CD4-positive, alpha-beta T cell (primary cell): ENCODE measurements at places on chromosomes 6 and 20.

- no peak for DNase-seq
These were observed 78.3 kb downstream of the TBX18 start for GRCh38 chr6:84685983-84686584.

DNA sequence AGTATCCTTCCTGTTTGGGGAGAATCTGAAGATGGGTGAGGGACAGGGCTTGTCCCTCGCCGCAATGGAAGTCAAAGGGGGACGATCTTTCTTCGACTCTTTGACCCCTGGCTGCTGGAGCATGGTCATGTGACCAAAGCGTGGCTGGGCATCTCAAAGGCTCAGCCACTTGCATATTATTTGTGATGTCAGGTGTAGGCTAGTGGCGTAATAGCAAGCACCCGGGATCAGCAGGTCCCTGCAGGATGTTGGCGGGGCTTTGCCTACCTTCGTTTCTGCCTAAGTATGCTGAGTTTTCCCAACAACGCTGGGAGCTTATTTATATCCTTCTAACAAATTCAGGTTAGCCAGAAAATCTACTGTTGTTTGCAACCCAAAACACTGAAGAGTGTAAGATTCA, 50.3 kb upstream of the IL20RA start:
- no peak for DNase-seq

DNA sequence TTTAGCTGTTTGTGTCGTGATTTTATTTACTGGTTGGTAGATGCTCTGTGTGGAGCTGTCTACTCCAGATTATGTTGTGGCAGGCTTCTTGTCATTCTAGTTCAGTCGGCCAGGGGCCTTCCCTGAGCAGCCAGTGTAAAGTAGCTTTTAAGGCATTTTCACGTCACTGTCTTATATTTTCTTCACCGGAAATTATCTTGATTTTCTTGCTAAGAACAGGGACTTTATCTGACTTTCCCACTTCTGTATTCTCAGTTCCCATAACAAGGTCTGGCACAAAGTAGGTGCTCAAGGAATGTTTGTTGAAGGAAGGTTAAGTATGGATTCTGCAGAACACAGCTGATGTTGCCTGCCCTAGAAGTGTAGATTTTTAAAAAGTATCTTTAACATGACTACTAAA, 868 bp downstream of the LTV1 start:
- no peak for DNase-seq

DNA sequence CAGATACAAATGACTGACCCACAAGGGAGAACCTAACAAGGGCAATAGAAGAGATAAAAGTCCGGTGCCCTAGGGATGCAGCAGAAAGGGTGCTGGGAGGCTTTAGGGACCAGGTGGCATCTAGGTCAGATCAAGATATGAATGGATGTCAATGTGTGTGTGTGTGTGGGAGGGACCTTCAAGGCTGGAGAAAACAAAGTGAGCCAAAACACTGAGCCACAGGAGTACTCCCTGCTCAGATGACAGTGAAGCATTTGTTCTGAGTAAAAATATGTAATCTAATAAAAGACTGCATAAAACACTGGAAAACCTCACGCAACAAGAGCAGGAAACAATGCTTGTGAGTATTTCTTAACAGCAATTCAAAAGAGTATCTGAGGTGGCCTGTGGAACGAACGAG, 28.2 kb downstream of the ZNF337 start:
- DNase-seq, result no peak

GRCh38 chr6:159176913-159177312, 7.7 kb downstream of the FNDC1 start:
- DNase-seq, result no peak

DNA sequence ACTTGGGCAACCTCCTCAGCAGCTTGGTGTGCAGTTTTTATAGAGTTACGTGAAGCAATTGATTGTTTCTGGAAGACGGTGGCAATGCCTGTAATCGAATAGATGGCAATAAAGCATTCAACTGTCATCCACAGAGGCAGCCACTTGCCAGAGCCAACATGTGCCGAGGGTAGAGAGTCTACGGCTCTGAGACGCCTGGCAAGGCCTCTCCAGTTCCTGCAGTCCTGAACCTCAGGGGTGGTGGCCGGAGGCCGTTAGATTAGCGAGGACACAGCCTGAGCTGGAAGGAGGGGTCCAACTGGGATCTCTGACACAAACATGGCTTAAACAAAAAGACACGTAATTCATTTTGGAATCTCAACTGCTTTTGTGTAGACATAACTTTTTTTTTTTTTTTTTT, 775 bp upstream of the TTLL2 start:
- no peak for DNase-seq

DNA sequence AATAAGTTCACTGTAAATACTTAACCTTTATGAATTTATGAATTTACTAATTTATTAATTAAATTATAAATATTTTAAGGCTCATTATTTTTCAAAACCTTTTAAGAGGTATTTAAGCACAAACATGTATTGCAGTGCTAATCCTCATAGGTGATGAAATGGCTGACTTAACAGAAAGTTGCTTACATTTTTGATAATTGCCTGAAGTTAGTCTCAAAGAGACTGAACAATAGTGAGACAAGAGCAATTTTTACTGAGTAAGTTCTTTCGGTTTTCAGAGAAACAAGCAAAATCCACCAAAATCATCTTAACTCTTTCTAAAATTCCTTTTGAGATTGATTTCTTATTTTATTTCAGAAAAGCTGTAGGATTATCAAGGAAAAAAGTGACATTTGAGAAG, 137.3 kb upstream of the VGLL2 start:
- no peak for DNase-seq

DNA sequence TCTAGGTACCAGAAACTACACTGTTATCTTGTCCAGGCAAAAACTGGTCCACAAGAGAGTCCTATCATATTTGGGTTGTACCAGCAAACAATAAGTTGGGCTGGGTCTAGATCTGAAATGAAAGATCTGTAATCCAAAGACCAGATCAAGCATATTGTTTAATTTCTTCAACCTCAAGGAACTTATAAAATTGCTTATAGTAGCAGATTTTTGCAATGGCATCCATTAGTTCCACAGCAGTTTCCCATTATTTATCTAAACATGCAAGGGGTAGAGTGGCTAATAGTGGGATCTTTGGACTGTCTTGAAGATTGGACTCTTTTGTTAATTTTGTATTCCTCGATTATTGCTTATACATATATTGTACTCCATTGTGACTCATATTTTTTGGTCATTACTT, 40.5 kb upstream of the SNAP25 start:
- no peak for DNase-seq

DNA sequence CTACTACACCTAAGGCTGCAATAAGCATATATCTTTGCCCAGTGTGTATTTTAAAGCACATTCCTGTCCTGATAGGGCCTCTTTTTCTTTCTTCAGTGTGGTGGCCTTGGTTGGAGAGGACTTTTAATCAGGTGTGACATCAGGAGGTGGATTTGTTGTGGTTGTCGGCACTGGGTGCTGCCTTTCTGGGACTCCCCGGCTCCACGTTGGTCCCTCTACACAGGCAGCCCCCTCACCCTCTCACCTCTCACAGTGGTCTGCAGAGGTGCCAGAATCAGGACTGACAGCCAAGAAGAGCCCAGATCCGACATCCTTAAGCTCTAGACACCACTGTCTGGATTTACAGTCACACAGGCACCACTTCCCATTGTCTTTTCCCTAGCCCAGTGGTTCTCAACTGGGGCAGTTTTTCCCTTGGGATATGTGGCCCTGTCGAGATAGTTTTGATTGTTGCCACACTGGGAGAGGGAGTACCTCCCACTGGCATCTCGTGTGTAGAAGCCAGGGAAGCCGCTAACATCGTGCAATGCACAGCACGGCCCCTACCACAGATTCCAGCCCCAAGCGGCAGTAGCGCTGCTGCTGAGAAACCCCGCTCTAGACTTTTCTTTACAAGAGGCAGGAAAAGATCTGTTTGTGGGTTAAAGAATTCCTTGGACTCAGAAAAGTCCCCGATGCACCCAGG, 314.1 kb downstream of the QKI start:
- no peak for DNase-seq

GRCh38 chr6:19327661-19328060, 509.5 kb upstream of the ID4 start:
- DNase-seq, result no peak

DNA sequence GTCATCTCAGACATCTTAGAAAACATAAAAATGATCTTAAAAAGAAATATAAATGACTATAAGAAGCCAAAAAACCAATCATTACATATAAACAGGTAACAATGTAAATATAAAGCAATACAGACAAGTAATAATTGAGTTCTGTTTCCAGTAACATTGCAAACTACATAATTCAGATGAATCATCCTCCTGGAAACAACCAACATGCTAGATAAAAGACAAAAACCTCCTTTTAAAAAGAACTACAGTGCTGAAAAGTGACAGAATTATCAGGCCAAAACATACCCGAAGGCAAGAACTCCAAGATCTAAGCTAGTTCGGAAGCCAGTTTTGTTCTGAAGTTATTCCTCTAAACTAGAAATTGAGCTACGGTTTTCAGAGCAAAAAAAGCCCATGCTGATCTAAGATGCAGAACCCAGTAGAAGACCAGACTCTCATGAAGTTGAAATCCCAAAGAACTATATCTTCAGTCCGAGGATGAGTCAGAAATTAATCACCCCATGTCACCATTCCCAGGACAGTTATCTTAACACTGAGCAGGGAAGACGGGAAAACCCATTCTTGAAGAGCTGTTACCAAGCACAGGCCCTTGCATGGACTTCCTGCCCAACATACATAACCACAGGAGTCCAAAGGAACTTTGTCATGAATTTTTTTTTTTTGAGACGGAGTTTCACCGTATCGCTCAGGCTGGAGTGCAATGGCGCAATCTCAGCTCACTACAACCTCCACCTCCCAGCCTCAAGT, 9.8 kb downstream of the PGM3 start:
- no peak for DNase-seq

- no peak for DNase-seq
These were observed 47.1 kb upstream of the SMLR1 start for GRCh38 chr6:130780122-130780521.

DNA sequence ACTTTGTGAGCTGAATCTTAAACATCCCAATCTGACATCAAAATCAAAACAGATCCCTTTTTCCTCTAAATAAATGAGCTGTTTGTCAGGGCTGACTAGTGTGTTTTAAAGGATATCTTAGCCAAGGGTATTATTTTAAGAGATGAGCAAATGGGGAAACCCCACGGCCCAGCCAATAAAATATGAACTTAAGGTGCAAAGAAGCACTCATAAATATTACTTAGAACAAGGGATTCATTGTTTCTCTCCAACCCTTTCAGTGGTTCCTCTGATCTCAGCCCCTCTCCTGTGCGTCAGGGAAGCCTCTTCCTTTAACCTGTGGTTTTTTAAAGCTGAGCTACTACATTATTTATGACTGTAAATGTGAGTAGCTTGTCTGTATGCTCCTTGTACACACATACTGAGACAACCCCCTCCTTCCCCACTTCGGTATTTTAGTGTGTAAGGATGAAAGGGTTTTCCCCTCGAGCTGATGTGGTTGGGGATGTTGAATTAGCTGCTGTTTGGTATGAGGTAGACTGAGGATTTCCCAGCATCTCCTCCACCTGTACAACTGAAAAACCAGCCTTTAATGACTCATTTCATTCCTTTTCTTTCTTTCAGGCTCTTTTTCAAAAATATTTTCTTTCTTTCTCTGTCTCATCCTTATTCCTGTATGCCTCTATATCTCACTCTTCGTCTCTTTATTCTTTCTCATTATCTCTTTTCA, 6.5 kb downstream of the BMP5 start:
- DNase-seq, result no peak

DNA sequence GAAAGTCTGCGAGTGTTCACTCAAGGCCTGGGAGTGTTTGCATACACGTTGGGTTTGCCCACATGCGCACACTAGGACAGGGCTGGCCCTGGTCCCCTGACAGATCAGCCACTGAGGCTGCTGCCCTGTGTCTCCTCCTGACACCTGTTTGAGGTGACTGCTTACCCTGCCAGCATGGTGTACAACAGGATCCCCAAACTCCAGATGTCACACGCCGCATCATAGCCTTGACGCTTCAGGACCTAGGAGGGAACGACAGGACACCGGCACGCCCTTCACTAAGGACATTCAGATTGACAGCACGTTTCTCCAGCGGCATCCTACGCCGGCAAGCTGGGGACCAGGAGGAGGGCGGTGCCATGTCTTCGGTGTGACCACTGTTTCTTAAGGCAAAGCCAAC, 37.0 kb upstream of the MPC1 start:
- no peak for DNase-seq

- no peak for DNase-seq
These were observed 45.5 kb upstream of the RNF146 start for GRCh38 chr6:127221201-127221600.

DNA sequence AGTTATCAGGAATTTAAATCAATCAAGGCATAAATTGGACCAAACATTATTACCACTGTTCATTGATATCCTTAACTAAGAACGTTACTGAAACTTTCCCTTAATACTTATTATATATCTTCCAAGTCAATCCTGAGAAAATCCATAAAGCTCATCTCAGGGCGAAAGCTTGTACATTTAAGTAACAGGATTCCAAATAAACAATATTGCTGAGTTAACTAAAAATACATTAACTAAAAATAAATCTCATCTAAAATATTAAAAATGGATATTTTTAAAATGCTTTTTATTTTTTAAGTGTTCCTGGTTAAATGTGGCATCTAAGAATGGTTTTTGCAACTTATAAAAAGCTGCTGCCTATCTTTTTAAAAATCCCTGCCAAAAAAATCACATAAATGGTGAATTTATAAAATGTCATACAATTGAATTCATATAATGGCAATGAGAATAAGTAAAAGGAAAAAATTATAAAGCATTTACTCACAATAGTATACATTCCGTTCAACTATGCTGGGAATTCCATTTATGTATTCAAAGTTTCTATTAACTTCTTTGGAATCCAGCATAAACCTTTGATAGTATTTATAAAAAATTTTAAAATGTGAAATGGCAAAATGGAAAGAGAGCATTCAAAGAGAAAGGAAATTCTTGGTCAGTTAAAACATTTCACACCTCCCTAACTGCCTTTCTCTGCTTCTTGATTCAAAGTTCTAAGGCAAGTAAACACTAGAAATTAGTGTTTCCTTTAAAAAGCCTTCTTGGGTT, 20.8 kb upstream of the GMDS start:
- DNase-seq, result no peak

DNA sequence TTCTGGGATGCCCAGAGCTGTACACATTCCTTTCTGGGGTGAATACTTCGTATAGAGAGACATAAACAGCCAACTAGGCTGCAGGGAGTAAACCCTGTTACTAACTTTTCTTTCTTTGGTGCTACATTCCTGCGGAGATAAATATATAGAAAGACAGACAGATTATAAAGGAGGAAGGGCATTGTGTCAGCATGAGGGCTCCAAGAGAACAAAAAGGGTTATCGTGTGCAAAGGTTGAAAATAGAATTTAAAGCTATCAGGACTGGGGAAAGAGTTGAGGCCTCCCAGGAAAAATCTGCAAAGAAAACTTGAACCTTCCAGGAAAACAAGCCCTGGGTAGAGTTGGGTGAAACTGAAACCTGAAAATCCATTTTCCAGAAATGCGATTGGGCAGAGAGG, 68.0 kb downstream of the TMEM170B start:
- no peak for DNase-seq

DNA sequence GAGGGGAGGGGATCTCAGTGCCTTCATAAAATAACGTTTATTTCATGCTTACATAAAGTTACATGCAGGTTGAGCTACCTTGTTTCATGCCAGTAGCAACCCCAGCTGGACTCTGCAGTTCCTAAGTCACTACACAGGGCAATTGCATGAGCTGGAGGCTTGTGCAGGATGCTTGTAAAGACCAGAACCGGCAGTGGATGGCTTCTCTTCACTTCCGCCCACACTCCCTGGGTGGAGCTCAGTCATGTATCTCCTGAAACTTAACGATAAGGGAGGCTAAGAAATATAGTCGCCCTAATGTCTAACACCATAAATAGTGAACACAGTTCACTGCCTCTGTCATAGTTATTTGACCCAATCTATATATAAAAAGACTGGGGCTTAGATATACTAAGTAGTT, 99.4 kb upstream of the RAB32 start:
- DNase-seq, result no peak

- DNase-seq, result no peak
These were observed 71.6 kb downstream of the GJA1 start for GRCh38 chr6:121506761-121507754.
